ENCODE measurements at places on chromosomes 2 and 18.
A peak's percentile ranks its signal among the peaks of the same experiment; 100 is the strongest.

DNA sequence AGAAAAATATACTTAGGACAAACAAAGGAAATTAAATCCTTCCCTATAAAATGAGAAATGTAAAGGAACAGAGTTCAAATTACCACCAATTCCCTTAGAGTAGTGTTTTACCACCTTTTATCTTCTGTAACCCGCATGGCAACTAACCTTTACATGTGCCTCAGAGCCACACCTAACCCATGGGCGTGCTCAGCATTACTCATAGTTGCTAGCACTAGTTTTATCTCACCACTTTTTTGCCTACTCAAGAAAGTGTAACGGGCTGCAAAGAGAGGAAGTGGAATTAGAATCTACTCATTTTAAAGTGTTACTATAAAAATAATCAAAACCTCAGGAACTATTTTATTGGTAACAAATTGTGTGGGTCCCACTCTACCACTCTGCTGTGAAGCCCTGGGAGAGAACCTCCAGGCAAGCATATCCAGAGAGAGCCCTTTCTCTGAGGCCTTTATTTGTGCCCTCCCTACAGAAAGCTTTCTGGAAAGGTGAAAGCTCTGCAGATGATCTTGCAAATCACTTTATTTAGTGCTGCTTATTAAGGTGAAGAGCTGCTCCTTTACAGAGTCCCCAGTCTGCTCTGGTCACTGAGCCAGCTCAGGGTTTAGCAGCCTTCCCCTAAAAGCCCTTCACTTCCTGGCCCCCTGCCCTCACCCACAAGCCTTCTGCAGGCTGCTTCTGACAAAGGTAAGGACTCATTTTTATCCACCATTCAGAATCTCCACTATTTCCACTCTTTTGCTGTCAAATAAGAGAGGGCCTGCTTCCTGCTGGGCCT is 98.8 kb downstream of the TRABD2A start:
- DNase-seq: no peak

DNA sequence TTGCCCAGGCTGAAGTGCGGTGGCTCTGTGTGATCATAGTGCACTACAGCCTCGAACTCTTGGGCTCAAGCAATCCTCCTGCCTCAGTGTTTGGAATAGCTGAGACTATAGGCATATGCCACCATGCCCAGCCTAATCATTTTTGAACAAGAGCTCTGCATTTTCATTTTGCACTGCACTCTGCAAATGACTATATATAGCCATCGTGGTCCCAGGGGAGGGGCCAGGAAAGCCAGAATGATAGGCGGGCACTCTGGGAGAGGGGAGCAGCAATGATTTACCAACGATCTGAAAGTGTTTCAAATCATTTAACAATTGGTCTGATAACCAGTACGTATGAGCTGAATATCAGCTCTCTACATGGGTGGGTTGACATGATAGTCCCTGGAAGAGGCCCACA is 22.3 kb upstream of the ST3GAL5 start:
- no peak for DNase-seq

DNA sequence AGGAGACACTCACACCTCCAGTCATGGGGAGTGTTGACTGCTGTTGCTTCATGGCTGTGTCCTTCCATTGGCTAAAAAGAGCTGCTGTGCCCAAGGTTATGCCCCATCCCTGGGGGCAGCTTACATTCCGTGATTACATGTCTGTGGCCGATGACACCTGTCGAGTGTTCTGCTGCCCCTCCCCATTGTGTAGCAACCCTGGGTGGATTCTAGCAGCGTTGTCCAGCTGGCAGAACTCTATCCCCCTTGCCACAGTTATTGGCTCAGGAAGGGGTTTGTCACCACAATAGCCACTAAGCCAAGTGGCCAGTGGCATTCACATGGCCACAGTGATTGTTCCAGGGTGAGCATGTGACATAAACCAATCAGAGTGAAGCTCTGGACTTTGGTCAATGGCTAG is 11.6 kb upstream of the PDIA6 start:
- no peak for DNase-seq

- DNase-seq: no peak
Measured at GRCh38 chr2:222305516-222306392, 7.0 kb upstream of the PAX3 start.

- DNase-seq: no peak
Measured at GRCh38 chr2:64142741-64143168, 1.5 kb downstream of the PELI1 start.

- DNase-seq: no peak
Measured at GRCh38 chr2:101270700-101271259, 18.1 kb downstream of the CNOT11 start.

DNA sequence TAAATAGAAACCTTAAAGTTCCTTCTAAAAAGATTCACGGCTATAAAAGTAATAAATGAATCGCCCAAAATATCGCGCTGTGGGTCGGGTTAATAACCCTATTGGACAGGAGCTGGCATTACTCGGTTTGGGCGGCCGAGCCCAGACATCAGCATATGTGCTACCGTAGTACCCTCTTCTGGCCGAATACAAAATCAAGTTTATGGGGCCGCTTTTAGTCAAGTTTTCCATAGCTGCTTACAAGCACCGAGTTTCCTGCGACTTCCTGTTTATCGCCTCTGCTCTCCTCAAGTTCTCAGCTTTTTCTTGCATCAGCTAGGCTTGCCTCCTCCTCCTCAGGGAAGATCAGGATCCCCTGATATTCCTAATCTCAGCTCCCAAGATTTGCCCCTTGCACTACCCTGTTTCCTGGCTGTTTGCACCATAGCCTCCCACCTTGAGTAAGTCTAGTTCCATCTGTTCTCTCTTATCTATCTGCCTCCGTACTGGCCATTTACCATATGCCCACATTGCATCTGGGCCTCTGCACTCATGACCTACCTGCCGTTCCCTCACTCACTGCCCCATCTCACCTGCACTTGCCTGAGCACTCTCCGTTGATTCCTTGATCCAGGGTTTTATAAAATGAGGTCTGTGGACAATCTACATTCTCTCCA is 56.1 kb downstream of the SLC35F5 start:
- peak; percentile 8 for DNase-seq

DNA sequence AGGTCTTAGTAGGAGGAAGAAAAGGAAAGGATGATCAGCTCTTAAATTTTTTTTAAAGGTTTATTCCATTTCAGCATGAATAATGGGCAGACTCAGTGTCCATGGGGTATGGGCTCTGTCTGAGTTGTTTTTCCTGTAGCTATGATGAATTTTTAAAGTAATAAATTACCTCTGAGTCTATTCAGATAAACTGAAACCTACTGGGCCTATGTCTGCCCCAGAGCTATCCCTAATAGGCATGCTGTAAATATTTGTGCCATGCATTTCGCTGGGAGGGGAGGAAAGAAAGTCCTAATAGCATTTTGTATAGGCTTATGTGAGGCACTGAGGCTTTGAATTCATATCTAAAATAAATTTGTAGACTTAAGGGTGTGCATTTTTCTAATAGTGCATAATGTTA is 210.4 kb upstream of the BOD1L2 start:
- DNase-seq: no peak

DNA sequence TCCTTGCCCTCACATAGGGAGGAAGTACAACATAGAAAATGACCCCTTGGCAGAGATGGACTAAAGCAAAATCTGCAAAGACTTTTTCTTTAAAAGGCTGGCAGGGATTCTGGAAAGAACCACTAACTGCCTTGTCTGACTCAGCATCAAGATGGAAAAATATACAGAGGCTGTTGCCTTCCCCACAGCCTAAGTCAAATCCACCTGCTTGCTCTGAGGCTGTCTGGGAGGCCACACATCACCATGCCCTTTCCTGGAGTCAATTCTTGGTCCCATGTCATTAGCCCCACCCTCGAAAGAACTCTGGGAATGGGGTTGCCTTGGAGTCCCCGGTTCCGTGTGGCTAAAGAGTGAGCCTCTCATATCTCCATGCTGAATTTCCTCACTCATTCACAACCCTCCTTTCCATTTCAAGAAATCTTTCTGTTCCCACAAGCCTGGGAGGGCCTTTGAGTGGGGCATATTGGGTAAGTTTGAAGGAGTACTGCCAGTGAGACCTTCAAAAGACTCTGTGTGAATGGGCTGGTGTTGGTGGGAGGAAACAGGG is 39.4 kb downstream of the BMP10 start:
- DNase-seq: no peak

- no peak for DNase-seq
Measured at GRCh38 chr2:28239207-28239606, 153.5 kb upstream of the FOSL2 start.

GRCh38 chr2:74250189-74250631 is 51.8 kb downstream of the MTHFD2 start:
- DNase-seq: peak; percentile 71

DNA sequence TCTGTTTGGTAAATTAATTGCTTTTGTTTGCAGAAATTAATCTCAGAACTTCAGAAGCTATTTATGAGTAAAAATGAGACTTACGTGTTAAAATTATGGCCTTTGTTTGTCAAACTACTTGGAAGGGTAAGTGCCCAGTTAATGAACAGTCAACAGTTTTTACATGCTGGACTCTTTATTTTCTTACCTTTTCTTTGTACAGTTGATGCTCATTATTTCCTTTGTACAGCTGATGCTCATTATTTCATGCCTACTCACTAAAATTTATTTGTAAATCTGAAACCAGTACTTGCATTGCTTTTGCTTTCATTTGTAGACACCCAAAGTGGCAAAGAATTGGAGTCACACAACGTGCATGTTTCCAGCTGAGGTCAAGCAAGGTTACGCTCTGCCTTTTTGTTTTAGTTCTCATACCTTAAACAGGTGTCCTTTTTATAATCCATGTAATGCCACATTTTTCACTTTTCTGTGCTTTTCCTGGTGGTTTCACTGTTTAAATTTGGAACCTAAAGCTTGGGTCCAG is 13.3 kb downstream of the RIF1 start:
- no peak for DNase-seq

DNA sequence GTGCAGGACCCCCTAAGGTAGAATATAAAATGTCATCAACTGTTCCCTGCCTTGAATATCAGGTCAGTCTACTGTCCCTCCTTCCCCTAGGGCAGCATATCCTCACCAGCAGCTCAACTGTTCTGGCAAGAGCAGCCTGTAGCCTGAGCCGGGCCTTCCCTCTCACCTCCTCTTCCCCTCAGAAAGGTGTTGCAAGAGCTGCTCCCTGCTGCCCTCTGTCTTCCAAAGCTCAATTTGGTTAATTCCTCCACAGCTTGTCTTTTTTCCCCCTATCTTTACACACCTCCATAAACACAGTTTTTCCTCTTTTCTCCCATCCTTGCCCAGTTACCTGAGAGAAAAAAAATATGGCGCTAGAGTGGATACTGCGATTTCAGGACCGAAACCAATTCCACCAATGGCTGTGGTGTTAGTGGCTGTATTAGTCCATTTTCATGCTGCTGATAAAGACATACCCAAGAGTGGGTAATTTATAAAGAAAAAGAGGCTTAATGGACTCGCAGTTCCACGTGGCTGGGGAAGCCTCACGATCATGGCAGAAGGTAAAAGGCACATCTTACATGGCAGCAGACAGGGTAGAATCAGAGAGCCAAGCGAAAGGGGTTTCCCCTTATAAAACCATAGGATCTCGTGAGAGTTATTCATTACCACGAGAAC is 184.7 kb downstream of the MREG start:
- peak; percentile 56 for DNase-seq

DNA sequence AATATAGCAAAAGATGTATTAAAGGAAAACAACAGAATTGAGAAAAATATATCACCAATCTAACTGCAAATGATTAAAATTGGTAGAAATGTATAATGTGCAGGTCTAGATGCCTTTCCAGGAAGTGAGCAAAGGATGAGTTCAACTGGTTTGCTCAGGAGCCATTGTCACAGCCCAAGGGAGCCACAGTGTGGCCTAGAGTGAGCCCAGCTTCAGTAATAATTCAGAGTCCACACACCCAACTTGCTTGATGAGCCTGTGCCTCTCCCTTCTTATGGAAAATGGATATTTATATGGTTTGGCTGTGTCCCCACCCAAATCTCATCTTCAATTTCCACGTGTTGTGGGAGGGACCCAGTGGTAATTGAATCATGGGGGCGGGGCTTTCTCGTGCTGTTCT is 92.2 kb upstream of the ASAP2 start:
- DNase-seq: no peak

GRCh38 chr2:136021976-136022375 is 36.5 kb upstream of the DARS1 start:
- no peak for DNase-seq

GRCh38 chr2:75194184-75194868 is 5.0 kb downstream of the TACR1 start:
- DNase-seq: no peak

DNA sequence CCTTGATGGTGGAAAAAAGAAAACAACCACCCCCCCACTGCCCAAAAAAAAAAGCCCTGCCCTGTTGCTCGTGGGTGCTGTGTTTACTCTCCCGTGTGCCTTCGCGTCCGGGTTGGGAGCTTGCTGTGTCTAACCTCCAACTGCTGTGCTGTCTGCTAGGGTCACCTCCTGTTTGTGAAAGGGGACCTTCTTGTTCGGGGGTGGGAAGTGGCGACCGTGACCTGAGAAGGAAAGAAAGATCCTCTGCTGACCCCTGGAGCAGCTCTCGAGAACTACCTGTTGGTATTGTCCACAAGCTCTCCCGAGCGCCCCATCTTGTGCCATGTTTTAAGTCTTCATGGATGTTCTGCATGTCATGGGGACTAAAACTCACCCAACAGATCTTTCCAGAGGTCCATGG is 28.0 kb downstream of the MAL start:
- peak; percentile 18 for DNase-seq

- DNase-seq: no peak
Measured at GRCh38 chr18:12749121-12749520, 46.3 kb downstream of the PSMG2 start.

DNA sequence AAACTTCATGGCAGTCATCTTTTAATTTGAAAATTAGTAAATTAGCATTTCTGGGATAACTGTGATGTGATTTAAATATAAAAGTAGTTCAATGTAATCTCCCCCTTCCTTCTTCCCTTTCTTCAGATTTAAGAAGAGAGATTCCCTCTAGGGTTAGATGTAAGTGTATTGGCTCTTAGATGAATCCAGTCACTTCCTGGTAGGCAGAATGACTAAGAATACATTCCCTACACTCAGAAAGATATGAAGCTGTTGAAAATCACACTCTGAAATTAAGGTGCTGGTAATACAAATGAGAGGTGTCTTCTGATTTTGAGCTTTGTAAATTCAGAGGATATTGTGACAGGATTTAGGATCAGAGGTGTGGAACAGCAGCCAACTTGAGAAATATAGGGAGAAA is 71.6 kb downstream of the TDRD15 start:
- DNase-seq: no peak

DNA sequence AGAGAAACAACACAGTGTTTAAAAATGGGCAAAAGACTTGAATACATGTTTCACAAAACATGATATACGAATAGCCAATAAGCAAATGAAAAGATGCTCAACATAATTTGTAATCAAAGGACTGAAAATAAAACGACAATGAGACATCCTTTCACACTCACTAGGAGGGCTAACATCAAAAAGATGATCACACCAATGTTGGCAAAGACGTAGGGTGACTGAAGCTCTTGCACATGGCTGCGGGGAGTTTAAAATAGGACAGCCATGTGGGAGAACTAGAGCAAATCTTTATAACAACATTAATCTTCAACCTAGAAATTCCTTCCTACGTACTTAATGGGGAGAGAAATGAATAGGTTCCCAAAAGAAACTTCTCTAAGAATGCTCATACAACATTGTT is 19.2 kb upstream of the SEH1L start:
- DNase-seq: no peak

GRCh38 chr2:195105581-195105980 is 551.4 kb upstream of the SLC39A10 start:
- no peak for DNase-seq

- peak; percentile 38 for DNase-seq
Measured at GRCh38 chr18:48274301-48274700, 134.9 kb downstream of the ZBTB7C start.

- no peak for DNase-seq
Measured at GRCh38 chr2:26086155-26086637, 52.3 kb downstream of the RAB10 start.
